Motor neuron (in vitro differentiated cells): ENCODE measurements at places on chromosomes 4 and X.

GRCh38 chr4:15753786-15754185, 24.3 kb upstream of the CD38 start:
- no peak for ATAC-seq

DNA sequence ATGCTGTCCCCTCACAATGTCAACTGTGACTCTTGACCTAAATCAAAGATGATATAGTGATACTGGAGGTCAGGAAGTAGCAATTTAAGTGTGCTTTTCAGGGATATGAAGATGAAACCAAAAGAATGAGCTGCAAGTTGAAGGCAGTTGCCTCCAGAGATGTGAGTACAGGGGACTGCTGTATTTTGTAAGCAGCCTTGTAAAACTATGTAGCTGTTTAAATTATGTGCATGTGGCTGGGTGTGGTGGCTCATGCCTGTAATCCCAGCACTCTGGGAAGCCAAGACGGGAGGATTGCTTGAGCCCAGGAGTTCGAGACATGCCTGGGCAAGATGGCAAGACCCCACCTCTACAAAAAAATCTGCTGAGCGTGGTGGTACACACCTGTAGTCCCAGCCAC, 15.1 kb upstream of the TNIP2 start:
- ATAC-seq = no peak

- ATAC-seq = no peak
These were observed 20.2 kb downstream of the GPAT3 start for GRCh38 chr4:83556006-83556707.

DNA sequence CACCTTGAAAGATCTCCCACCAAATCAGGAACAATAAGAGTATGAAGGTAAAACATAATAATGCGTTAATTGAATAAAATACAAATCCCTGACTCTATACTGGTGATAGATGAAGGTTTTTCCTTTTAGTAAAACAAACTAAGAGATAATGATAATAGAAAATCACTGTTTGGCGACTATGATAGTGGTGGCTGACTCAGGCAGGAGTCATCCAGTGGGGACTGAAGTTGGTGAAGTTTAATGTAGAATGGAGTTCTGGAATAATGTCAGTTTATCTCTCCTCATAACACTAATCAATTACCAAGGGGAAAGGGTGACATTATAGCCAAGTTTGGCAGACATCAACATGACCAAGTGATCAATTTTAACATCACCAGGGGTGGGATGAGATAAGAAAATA, 21.3 kb downstream of the ABCG2 start:
- no peak for ATAC-seq

DNA sequence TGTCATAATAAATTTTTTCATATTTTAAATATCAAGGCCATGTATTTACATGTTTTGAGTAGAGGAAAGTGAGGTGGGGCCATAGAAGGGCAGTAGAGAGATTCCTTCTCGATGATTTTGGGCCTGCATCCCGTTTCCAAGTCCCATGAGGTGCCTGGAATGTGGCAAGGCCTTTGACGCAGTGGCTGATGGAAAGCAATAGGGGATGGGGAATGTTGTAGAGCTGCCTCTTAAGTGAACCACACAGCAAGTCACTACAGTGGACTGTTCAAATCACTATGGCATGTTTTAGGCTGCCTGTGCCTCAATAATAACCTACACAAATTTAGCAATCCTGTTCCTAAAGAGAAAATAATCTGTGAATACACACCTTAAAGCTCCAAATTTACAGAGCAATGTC, 48.3 kb downstream of the ANXA5 start:
- ATAC-seq = no peak

DNA sequence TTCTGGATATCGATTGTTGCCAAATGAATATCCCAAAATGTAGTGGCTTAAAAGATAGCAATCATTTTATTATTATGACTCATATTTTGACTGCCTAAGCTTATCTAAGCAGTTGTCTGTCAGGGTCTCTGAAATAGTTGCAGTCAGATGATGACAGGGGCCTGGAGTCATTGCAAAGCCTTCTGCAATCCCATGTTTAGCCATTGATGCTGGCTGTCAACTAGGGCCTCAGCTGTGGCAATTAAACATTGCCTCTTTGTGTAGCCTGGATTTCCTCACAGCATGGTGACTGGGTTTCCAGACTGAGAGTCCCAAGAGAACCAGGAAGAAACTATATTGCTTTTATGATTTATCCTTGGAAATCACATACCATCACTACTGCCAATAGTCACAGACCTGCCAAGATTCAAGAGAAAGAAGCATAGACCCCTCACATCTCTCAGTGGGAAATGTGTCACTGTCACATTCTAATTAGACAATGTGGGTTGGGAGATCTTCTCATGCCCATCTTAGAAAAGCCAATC, 227.3 kb upstream of the NOCT start:
- ATAC-seq = no peak

GRCh38 chr4:165751882-165752281, 121.2 kb upstream of the TLL1 start:
- no peak for ATAC-seq

- no peak for ATAC-seq
These were observed 99.3 kb upstream of the GRIA3 start for GRCh38 chrX:123084797-123085196.

DNA sequence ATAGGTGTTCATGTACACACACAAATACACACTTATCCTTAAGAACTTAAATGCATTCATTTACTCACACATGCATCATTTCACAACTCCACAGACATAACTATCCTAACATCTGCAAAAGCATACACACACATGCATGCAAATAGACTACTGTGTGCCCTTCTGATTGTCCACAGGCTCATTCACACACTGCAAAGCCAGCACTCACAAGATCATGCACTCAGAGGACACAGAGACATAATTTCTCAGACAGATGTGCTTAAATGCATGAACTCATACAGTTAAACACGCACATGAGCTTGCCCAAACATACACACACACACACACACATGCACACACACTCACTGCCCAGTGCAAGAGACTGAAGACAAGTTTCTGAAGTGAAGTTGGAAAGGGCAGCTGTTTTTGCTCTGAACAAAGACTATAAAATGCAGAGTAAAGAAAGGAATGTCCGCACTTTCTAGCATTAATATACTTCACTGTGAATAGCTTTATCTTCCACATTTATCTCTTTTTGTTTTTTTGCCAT, 1018.0 kb upstream of the HS3ST1 start:
- no peak for ATAC-seq

- no peak for ATAC-seq
These were observed 25.3 kb upstream of the SOD3 start for GRCh38 chr4:24770032-24770584.

GRCh38 chrX:16658284-16658683, 8.3 kb downstream of the S100G start:
- ATAC-seq = no peak

DNA sequence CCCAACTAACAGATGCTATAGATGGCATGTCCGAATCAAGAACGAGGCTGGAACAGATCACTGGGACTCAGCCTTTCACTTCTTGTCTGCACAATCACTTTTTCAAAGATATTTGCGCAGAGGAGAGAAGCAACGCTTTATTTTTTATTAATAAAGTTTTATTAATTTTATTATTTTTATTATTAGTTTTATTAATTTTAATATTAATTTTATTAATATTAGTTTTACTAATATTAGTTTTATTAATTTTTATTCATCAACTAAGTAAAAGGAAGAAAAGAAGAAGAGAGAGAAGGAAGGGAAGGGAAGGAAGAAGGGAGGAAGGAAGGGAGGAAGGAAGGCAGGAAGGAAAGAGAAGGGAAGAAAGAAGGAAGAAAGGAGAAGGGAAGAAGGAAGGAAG, 236.4 kb upstream of the HHIP start:
- ATAC-seq = no peak

DNA sequence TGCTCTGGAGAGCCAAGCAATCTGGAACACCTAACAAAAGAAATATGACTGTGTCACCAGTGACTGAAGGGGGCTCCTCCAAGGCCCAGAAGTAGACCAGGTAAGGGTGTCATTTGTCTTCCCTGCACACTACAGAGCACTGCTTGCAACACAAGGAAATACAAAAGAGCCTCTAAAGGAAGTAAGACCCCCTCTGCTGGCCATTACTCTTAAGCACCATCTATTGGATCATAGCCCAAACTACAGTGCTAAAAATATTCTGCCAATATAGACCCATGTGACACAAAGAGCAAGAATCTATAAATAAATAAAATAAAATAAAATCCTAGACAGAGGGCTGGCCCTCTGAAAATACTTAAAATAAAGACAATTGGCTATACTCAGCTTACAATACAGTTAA, 528.7 kb downstream of the TMA16 start:
- no peak for ATAC-seq

- ATAC-seq = peak; percentile 67
These were observed 22.4 kb downstream of the FAT1 start for GRCh38 chr4:186701273-186701672.

- ATAC-seq = no peak
These were observed 608.4 kb downstream of the ANKRD50 start for GRCh38 chr4:124104101-124104500.

- ATAC-seq = no peak
These were observed 109.4 kb downstream of the EFHC2 start for GRCh38 chrX:44234116-44234515.

- ATAC-seq = no peak
These were observed 98.2 kb upstream of the PGRMC2 start for GRCh38 chr4:128385683-128386304.

DNA sequence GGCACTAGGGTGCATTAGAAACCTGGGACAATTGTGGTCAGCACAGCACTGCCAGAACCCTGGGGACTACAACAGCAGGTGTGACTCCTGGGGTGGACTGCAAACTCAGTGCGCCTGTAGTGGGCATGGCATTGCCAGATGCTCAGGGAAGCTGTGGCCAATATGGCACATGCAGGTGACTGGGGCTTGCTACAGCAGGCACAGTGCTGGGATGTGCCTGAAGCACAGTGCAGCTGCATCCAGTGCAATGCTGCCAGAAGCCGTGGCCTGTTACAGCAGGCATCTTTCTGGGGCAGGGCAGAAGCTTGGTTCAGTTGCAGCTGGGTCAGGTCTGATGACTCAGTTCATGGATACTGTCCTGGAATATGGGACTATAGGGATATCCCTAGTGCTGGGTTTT, 445.8 kb downstream of the CCSER1 start:
- ATAC-seq = no peak

DNA sequence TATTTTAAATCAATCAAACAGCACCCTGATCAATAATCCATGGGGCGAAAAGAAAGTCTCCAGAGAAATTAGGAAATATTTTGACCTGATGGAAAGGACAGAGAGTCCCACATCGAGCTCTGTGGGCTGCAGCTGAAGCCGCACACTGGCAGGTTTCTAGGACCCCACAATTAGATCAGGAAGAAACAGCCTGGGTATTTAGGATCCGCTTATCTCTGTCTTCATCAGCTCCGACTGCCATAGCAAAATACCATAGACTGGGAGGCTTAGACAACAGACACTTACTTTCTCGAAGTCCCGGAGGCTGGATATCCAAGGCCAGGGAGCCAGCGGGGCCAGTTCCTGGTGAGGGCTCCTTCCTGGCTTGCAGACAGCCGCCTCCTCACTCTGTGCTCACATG, 36.4 kb downstream of the CCNQ start:
- ATAC-seq = no peak

DNA sequence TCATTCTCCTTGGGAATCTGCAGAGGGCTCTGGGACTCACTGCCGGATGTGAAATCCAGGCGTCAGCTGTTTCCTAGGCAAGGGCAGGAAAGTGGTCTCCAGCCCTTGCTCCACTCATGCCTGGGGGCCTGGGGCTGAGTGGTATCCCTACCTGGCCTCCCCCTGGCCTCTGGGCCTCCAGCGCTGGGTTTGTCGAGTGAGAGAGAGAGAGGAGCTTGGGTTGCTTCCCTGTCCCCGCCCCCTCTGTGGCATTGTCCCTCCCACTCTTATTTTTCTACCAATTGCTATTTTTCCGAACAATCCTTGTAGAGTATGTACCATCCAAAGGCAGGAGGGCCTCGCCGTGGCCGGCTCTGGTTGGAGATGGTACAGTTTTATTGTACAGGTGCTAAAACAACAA, 53.1 kb downstream of the ELF4 start:
- ATAC-seq = no peak

GRCh38 chr4:133929531-133930239, 271.9 kb downstream of the PABPC4L start:
- peak; percentile 92 for ATAC-seq
